ENCODE measurements at places on chromosomes 3 and 15. TPM values are rescaled to one million over a fixed set of nuclear protein-coding genes. Genes with fewer than 3 reads are reported as not detected.

CYP1A2 gene
- not detected for total RNA-seq

U2SURP gene
- total RNA-seq, result 107 TPM

CCR8 gene
- total RNA-seq, result not detected

NR2E3 gene
- total RNA-seq, result not detected

KBTBD13 gene
- not detected for total RNA-seq

CHRFAM7A gene
- total RNA-seq, result 2.0 TPM

VWA5B2 gene
- total RNA-seq, result 0.41 TPM

RYR3 gene
- total RNA-seq, result 21.2 TPM

CFAP20DC gene
- total RNA-seq, result 2.0 TPM

KCNMB3 gene
- 2.0 TPM for total RNA-seq

OR5H2 gene
- not detected for total RNA-seq

PLCH1 gene
- 19.2 TPM for total RNA-seq

IL5RA gene
- total RNA-seq, result under 0.01 TPM

CDHR4 gene
- total RNA-seq, result not detected

RBMS3 gene
- total RNA-seq, result 11.4 TPM

SYNPR gene
- 119 TPM for total RNA-seq

SMCO1 gene
- not detected for total RNA-seq

EAF1 gene
- 33.0 TPM for total RNA-seq

REC114 gene
- not detected for total RNA-seq

SCN11A gene
- total RNA-seq, result under 0.01 TPM

RTP1 gene
- total RNA-seq, result 0.41 TPM

Measured in frontal cortex (tissue), 4 donors.